H9 (cell line): ENCODE measurements at places on chromosomes 13 and 19. TPM values are rescaled to one million over a fixed set of nuclear protein-coding genes. Genes with fewer than 3 reads are reported as not detected.

The SLC25A42 gene
- total RNA-seq: 3.6 and 3.7 TPM in 2 replicates

The SLITRK6 gene
- total RNA-seq: not detected in 2 replicates

The LSR gene
- total RNA-seq: 151 and 152 TPM in 2 replicates

The CABP5 gene
- total RNA-seq: not detected in 2 replicates

The SERTM1 gene
- 0.24 and 0.35 TPM in 2 replicates for total RNA-seq

The C19orf67 gene
- 0.39 and 0.72 TPM in 2 replicates for total RNA-seq

- peak within 1 kb of the TSS; percentile 100 for H3K4me3 ChIP-seq
- no peaks in the 10 kb centered on the region for H3K27me3 ChIP-seq
- H3K27ac ChIP-seq: peak within 1 kb of the TSS; percentile 55
These were observed at the start of gene POP4 for GRCh38 chr19:29605653-29606419. TSS of gene POP4 (plus strand) at chr19:29606283. CDS start at chr19:29606319, 36 bp downstream.

- peaks cover 17% of the 10 kb centered on the region for H3K36me3 ChIP-seq
- no peaks in the 10 kb centered on the region for H3K4me1 ChIP-seq
These were observed 38.9 kb upstream of the ZNF835 start for GRCh38 chr19:56710437-56710836.

DNA sequence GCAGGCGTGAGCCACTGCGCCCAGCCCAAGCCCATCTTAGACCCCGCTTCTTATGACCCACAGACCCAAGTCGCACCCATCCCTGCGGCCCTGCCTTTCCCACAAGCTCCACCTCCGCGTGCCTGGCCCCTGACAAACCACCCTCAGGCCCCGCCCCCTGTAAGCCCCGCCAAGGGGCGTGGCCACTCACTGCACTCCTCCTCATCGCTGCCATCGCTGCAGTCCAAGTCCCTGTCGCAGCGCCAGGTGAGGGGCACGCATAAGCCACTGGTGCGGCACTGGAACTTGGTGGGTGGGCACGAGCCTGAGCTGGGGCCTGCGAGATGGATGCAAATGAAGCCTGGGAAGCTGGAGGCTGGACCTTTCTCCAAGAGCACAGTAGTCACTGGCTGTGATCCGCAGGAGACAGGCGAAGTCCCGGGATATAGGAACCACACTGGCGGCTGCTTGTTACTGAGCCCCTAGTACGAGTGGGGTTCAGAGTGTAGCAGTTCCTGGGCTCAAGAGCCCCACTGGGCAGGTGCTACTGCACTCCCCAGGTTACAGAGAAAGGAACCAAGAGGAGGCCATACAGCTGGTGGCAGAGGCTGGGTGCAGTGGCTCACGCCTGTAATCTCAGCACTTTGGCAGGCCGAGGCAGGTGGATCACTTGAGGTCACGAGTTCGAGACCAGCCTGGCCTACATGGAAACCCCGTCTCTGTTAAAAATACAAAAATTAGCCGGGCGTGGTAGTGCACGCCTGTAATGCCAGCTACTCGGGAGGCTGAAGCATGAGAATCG, 3.1 kb downstream of the CD320 start:
- peak; percentile 93 for DNase-seq
- no peaks in the 10 kb centered on the region for H3K27me3 ChIP-seq
- no peak overlapping the region for H3K27ac ChIP-seq
- H3K36me3 ChIP-seq: peaks cover 32% of the 10 kb centered on the region

DNA sequence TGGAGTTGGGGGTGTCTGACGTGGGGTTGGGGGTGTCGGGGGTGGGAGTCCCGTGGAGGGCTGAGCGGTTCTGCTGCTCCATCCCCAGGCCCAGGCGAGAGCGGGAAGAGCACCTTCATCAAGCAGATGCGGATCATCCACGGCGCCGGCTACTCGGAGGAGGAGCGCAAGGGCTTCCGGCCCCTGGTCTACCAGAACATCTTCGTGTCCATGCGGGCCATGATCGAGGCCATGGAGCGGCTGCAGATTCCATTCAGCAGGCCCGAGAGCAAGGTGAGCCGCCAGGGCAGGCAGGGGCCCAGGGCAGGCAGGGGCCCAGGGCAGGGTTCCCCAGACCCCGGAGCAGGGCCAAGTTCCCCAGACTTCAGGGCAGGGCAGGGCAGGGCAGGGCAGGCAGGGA, 12.7 kb downstream of the GNA15 start:
- H3K4me3 ChIP-seq: no peak overlapping the region
- no peaks in the 10 kb centered on the region for H3K27me3 ChIP-seq
- no peak for DNase-seq
- H3K36me3 ChIP-seq: no peaks in the 10 kb centered on the region
- no peak overlapping the region for H3K27ac ChIP-seq

DNA sequence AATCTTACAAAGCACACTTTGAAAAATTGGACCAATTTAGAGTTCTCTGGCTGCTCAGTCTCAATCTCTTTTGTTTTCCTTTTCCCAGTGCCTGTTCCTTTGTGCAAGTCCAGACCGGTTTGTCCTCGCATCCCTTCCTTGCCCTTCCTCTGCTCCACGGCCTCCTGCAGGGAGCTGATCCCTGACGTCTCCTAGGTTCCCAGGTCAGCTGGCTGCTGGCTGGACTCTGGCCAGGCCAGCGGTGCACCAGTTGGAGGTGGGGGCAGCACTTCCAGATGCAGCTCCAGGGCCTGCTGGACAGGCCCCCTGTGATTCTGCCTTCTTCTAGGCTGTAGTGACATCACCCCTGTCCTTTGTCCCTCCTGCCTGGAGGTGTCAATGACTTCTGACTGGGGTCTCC, 44.0 kb upstream of the KPNA3 start:
- H3K27ac ChIP-seq: no peak overlapping the region
- H3K4me3 ChIP-seq: no peak overlapping the region
- H3K4me1 ChIP-seq: no peaks in the 10 kb centered on the region; the same call in 1 of the 2 replicates
- H3K36me3 ChIP-seq: no peaks in the 10 kb centered on the region
- DNase-seq: peak; percentile 46
- H3K27me3 ChIP-seq: no peaks in the 10 kb centered on the region

DNA sequence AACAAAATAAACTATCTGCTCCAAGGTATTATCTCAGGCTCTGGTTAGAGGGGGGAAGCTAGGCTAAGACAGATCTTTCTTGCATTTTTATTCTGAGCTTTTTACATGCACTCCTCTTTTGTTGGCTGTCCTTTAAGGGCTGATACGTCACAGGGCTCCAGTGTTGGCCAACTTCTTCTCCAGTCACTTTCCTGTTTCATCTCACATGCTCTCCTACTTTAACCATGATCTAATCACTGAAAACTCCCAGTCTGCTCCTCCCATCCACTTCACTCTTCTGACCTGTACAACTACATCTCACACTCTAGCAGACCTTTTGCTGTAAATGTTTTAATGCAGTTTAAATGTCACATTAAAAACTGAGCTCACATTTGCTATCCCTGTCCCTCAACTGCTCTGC, 510.0 kb upstream of the KLF12 start:
- H3K27me3 ChIP-seq: no peaks in the 10 kb centered on the region
- H3K4me1 ChIP-seq: peaks cover 3% of the 10 kb centered on the region; the same call in 1 of the 2 replicates
- no peak for DNase-seq
- H3K4me3 ChIP-seq: no peak overlapping the region

DNA sequence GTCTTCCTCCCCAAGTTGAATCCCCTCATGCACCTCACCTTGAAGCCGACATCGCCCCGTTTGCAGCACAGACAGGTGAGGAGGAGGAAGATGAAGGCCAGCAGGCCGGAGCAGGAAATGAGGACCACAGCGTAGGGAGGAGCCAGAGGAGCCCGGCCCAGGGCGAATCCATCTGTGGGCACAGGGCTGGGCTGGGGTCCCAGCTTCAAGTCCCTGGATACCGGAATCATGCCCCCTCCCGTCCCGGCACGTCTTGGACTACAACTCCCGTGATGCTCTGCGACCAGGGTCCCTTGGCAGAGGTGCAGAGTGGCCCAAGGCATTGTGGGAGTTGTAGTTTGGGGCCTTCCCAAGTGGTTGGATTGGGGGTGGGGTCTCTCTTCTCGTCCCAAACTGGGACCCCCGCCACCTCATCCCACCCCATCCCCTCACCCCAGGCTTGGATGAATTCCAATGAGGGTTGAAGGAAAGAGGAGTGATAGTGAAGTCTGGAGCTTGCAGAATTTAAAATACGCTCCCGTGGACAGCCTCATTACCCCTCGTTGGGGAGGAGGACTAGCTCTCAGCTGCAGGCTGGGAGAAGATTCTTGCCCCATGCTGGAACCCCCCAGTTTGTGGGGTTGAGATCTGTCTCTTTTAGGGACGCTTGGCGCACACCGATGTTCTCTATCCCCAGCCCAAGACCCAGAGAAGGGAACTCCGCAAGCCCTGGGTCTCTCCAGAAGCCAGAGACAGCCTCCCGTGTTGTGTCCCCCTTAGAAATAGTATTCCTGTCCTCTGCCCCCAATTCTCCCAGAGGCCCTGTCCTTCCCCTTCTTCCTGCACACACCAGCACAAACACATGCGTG, 990 bp downstream of the LMTK3 start:
- no peaks in the 10 kb centered on the region for H3K36me3 ChIP-seq
- no peak overlapping the region for H3K27ac ChIP-seq
- peak; percentile 83 for DNase-seq
- H3K4me3 ChIP-seq: peak overlapping the region; percentile 62
- H3K27me3 ChIP-seq: peaks cover 2% of the 10 kb centered on the region; the same call in 1 of the 2 replicates

DNA sequence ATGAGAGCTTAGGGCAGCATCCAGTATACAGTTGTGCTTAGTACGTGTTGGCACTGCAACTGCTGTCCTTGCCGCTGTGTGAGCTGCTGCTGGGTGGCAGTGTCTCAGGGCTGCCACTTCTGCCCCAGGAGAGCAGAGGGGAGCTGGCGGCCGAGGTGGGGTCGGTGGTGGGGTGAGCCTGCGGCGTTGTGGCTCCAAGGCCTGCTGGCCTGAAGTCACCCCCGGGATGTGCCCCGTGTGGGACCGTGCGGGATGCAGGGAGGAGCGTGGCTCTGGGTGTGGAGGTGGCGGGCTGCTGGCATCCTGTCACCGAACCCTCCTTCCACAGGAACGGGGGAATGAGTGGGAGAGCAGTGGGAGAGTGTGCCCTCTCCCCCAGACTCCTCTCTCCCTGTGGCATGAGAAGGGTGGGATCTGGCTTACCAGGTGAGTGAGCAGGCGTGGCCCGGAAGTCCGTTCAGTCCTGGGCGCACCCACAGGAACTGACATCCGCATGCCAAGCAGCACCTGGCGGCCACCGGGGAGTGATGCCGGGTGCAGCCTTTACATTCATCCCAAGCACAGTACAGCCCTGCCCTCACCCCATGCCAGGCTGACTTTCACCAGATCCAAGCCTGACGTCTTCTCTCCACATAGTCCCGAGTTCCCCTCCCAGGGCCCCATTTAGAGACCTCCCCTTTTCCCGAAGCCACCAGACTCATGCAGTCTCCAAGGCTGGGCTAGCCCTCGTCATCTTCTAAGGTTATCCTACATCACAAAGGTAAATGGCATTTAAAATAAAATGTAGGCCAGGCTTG, 26.6 kb downstream of the MCF2L start:
- DNase-seq: no peak
- H3K4me1 ChIP-seq: no peaks in the 10 kb centered on the region; the same call in 1 of the 2 replicates
- no peaks in the 10 kb centered on the region for H3K27me3 ChIP-seq
- H3K27ac ChIP-seq: no peak overlapping the region

- no peaks in the 10 kb centered on the region; the same call in 1 of the 2 replicates for H3K4me1 ChIP-seq
- no peaks in the 10 kb centered on the region for H3K27me3 ChIP-seq
- no peaks in the 10 kb centered on the region; the same call in 2 of the 3 replicates for H3K36me3 ChIP-seq
- no peak overlapping the region for H3K27ac ChIP-seq
- H3K4me3 ChIP-seq: no peak overlapping the region
- no peak for DNase-seq
These were observed 6.2 kb upstream of the KLK13 start for GRCh38 chr19:51071095-51071405.

DNA sequence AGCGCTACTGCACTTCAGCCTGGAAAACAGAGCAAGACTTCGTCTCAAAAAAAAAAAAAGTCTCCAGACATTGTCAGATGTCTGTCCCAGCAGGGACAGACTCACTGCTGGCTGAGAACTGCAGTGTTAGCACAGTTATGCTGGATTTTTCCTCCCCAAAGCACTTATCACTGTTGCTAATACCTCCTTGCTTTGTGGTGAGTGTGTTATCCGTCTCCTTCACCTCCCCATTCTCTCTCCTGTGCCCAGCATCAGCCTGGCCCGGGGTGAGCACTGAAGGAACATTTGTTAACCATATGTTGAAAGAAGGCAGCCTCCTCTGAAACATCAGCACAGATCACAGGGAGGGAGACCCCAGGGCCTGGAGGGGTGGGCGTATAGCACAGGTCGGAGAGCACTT, 11.3 kb downstream of the MYO9B start:
- H3K4me1 ChIP-seq: no peaks in the 10 kb centered on the region
- H3K4me3 ChIP-seq: no peak overlapping the region
- no peak for DNase-seq
- no peak overlapping the region for H3K27ac ChIP-seq
- H3K27me3 ChIP-seq: no peaks in the 10 kb centered on the region

DNA sequence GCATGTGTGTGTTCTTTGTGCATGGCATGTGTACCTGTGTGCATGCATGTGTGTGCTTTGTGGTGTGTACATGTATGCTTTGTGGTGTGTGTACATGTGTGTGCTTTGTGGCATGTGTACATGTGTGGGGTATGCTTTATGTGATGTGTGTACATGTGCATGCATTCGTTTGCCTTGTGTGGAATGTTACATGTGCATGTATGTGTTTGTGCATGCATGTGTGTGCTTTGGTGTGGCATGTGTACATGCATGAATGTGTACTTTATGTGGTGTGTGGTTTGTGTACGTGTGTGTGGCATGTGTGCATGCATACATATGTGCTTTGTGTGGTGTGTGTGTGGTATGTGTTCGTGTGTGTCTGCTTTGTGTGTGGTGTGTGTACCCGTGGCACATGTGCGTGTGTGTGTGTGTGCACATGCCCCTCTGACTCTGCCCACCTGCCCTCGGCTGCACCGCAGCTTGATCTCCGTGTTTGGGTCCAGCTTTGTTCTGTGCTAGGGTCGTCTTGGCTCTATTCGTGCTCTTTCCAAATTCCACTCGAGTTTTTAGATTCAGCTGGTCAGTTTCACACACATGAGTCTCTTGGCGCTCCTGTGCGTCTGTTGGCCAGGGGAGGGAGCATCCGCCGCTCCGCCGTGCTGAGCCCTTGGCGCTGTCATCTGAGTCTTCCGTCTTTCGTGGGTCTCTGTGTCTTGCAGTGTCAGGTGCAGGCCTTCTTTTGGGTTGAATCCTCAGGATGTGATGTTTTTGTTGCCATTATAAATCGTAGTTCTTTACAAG, 46.5 kb upstream of the TFDP1 start:
- H3K36me3 ChIP-seq: peaks cover 9% of the 10 kb centered on the region; the same call in 2 of the 3 replicates
- H3K27ac ChIP-seq: no peak overlapping the region
- no peak for DNase-seq
- H3K4me3 ChIP-seq: no peak overlapping the region
- H3K27me3 ChIP-seq: no peaks in the 10 kb centered on the region
